CD4-positive, alpha-beta T cell treated with Interferon alpha-2 for 1 hour (primary cell): ENCODE measurements at places on chromosomes 1 and 21.

DNA sequence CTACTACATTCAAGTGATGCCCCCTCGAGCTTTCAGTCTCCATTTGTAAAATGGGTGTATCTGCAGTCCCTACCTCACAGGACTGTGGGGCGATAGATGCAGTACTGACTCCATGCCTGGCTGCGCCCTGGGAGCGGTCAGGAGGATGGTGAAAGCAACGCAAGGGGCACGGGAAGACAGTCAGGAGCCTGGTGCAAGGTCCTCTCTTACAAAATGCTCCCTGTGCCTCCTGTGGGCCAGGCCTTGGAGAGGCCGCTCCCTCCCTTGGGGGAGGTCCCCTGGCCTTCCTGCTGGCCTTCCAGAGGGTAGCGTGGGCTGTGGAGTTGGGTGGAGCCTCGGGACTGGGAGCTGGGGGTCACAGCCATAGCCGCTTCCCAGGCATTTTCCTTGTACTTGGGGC is 21.6 kb downstream of the FAM151A start:
- DNase-seq: no peak

- DNase-seq: no peak
Measured at GRCh38 chr1:183832459-183832858, 27.5 kb downstream of the RGL1 start.

GRCh38 chr1:248926401-248927182 is 20.6 kb downstream of the PGBD2 start:
- DNase-seq: no peak

GRCh38 chr1:200301152-200301551 is 108.7 kb downstream of the ZNF281 start:
- DNase-seq: no peak

DNA sequence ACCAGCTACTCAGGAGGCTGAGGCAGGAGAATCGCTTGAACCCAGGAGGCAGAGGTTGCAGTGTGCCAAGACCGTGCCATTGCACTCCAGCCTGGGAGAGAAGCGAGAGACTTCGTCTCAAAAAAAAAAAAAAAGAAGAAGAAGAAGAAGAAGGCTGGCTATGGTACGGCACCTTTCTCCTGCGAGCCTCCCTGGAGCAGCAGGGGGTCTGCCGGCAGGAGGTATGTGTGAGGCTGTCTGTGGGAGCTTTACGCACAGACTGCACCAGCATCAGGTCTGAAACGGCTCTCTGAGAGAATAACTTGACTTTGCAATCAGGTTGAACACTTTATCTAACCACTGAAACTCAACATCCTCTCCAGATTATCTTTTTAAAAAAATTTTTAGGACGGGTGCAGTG is 44.9 kb downstream of the CLSTN1 start:
- DNase-seq: no peak

GRCh38 chr1:106063510-106063909 is 993.0 kb upstream of the PRMT6 start:
- no peak for DNase-seq

GRCh38 chr1:100536031-100536430 is 1.9 kb upstream of the GPR88 start:
- DNase-seq: no peak

DNA sequence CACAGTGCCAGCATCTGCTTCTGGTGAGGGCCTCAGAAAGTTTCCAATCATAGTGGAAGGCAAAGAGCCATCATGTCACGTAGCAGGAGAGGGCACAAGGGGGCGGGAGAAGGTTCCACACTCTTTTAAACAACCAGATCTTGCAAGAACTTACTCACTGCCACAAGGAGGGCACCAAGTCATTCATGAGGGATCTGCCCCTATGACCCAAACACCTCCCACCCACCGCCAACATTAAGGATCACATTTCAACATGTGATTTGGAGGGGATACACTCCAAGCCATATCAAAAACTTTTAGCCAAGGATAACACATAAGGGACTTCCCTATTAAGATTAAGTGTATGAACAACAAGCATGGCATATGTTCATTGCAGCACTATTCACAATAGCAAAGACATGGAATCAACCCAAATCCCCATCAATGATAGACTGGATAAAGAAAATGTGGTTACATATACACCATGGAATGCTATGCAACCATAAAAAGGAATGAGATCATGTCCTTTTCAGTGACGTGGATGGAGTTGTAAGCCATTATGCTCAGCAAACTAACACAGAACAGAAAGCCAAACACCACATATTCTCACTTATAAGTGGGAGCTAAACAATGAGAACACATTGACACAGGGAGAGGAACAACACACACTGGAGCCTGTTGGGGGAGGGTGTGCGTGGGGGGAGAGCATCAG is 19.9 kb upstream of the SLC35F3 start:
- no peak for DNase-seq

DNA sequence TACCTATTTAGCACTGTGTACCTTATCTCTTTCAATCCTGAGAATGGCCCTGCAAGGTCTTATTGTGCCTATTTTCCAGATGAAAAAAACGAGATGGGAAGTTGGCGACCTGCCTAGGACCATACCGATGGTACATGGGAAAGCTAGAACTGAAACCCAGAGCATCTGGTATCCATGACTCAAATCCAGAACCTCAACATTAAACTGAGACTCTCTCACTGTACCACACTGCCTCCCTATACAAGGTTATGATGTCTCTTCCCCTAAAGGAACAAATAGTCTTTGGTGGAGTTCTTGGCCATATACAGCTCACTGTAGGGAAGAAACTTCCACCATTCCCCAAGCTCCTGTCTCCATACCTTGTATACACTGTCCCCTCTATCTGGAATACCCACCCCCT is 110.7 kb downstream of the TNR start:
- DNase-seq: no peak

DNA sequence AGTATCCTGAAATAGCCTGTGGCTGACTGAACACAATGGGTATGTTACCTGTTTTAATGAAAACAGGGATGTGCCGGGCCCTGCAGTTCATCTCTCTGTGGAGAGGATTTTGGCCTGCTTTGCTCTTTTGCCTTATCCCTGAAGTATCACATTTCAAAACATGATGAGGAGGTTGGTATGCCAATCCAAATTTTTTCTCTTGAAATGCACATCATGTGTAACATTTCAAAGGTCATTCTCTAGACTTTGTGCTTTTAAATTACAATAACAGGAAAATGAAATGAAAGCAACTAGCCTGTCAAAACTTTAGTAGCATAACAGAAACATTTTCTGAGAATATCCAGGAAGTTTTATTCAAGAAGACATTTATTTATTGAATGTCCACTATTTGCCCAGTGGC is 118.9 kb downstream of the SLC44A5 start:
- DNase-seq: no peak

DNA sequence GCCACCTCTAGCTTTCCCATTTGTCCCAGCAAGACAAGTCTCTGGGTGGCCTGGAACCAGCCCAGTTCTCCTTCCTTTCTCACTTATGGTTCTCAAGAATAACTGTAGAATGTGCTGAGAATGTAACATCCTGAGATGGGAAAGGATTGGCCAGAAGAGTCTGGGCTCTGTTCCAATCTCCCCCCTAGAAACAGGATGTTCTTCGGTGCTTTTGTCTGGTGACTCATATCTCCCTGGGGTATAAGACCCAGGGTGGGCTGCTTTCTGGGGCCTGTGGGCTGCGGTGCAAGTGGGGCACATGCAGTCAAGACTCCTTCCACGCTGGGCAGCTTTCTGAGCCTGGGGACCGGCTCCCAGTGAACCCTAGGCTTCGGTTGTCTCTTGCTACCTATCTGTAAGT is 251.2 kb upstream of the POU3F1 start:
- DNase-seq: no peak

- no peak for DNase-seq
Measured at GRCh38 chr1:109595531-109595930, 23.9 kb downstream of the GNAT2 start.

GRCh38 chr1:233433436-233434210 is 106.1 kb downstream of the MAP3K21 start:
- DNase-seq: no peak

DNA sequence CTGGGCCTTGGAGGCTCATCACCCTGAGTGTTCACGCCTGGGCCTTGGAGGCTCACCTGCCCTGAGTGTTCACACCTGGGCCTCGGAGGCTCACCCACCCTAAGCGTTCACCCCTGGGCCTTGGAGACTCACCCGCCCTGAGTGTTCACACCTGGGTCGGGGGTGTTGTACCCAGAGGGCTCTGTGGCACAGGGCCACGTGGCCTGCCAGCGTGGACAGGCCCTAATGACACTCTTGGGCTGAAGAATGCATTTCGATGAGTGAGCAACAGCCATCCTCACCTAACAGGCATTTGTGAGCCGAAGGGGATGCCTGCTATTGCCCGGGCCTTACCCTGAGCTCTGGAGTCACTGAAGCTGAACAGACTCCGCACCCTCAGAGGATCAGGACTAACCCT is 17.5 kb downstream of the SLC19A1 start:
- no peak for DNase-seq

GRCh38 chr1:247172996-247173395 is 1.2 kb upstream of the ZNF124 start:
- DNase-seq: no peak

DNA sequence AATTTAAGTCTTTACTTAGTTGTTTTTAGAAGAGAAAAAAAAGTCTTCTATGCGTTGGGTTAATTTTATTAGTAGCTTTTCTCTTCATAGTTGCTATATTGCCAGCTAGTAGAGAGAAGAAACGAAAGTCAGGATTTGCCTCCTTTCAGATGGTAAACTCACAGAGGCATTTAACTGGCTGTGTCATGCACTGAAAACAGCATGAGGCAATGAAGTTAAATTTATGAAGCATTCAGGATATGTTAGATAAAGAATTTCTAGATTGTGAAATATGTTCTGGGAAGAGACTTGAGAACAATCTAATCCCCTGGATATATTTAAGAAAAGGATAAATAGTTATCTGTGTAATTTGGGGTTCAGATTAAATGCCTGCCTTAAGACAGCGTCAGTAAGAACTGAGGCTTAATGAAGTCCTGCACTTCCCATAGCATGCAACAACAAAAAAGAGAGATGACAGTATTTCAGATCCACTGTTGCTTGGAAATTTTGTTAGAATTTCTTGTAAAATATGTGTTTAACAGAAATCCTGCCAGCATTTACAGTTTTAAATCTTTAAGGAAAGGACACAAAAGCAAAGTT is 1.7 kb downstream of the ANGPTL1 start:
- no peak for DNase-seq

DNA sequence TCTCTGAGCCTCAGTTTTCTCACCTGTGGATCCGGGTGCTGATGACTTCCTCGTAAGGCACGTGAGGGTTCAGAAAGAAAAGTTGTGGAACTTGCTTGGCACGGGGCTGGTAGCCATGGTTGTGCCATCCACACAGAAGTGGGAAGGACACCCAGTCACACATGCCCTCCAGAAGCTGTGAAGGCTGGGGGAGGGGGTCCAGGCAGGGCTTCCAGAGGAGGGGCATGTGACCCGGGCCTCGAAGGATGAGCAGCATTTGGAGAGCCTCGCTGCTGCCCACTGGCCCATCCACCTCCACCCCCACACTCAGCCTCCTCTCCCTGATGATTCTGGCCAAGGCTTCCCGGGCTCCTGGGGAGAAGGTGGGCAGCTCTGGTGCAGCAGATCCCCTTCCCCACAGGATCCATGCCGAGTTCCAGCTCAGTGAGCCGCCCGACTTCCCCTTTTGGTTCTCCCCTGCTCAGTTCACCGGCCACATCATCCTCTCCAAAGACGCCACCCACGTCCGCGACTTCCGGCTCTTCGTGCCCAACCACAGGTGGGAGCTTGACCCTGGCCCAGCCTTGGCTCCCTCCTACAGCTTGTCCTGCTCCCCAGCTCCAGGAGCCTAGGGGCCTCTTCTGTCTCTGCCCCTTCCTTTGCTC is 9.4 kb downstream of the SELENON start:
- no peak for DNase-seq

- DNase-seq: no peak
Measured at GRCh38 chr1:54723985-54724384, 8.3 kb downstream of the TTC4 start.

- no peak for DNase-seq
Measured at GRCh38 chr1:228164561-228165371, 838 bp upstream of the IBA57 start.

DNA sequence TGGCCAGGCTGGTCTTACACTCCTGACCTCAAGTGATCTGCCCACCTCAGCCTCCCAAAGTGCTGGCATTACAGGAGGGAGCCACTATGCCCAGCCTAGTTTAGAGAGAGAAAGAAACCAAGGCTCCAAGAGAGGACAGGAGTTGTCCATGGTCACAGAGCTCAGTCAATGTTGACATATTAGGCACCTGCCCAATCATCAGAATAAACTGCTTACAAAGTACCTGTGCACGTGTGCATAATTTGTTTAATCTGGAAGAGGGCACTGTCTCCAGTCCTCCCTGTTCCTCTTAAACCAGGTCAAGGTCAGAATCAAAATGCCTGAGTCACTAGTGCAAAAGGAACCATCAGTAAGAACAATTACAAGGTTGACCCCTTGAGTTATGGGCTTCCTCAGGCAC is 20.3 kb upstream of the MPZL1 start:
- DNase-seq: no peak

DNA sequence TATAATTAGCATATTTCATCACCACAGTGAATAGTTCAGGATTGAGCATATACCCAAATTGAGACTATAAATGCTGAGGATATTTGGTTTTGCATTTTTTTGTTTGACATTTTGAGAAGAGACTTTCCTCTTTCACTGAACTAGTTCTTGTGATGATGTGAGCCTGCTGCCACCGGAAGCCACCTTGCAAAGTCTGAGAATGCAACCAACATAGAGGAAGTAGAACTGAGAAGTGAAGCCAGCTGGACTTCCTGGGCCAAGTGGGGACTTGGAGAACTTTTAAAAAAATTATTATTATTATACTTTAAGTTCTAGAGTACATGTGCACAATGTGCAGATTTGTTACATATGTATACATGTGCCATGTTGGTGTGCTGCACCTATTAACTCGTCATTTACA is 102.3 kb downstream of the RPE65 start:
- peak; percentile 46 for DNase-seq

DNA sequence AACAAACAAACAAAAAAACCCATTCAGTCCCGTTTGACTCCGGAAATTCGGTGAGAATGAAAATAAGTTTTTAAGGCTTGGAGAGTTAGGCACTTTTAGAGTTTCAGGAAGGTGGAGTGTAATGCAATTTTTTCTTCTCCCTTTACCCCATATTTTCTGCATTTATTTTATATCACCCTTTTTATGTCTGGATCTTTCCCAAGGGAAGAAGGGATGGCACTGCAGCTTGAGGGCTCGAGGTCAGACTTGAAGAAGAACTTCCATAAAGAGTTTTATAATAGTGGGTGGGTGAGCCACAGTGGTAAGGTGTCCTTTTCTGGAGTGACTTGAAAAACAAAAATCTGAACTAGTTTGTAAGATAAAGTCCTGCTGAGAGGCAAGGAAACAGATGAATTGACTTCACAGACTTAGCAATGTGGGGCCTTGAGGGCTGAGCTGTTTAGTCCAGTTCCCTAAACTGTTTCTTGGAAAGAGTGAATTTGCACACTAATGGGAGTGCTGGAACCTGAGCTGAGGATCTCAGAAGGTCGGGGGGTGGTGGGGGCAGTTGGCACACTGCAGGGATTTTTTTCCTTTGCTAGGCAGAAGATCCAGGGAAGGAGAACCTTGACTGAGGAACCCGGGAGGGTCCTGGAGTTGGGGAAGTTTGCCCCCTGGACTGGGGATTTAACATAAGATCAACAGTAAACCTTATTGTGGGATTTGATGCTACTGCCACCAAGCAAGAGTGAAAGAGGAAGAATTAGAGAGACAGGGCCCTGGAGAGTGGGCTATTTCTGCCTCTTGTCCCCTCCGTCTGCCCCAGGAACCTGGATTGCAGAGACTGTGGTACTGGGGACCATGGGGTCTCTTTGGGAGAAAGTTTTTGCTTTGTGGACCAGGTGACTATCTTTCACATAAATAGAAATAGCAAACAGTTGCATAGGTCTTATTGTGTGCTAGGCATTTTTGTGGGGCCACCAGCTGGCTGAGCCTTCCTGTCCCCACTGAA is 1.8 kb upstream of the MEX3A start:
- DNase-seq: no peak
